ENCODE measurements at places on chromosomes 2 and 18.

DNA sequence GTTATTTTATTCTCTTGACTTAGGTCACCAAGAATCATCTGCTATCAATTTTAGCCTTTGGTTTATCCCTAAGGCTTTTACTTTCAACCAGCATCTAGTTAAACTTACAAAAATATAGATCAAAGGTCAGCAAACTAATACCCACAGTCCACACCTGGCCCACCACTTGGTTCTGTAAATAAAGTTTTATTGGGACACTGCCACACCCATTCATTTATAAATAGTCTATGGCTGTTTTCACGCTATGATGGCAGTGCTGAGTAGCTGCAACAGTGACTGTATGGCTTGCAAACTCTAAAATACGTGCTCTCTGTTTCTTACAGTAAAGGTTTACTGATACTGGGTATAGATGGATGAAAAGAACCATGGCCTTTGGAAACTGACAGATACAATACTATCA, 107.0 kb downstream of the MEP1B start:
- no peak for DNase-seq

- DNase-seq, result no peak
Observed at GRCh38 chr2:107062173-107062572, 176.2 kb upstream of the ST6GAL2 start.

GRCh38 chr18:3248658-3249359, 1.2 kb downstream of the MYL12A start:
- peak; percentile 61 for DNase-seq

DNA sequence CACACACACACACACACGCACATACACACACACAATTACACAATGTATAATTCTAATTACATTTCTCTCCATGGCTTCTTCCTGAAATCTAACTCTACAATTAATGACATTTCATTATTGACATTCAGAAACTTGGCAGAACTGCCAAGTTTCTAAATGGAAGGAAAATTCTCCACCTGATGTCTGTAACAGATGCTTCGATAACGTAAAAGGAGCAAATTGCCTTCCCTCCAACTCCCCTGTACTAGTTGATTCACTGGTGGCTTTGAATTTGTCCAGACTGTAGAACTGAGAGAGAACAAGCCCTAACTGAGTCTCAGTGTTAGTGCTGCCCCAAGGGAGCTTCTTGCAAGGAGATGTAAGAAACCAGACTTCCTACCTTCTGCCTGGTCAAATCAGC, 255.1 kb upstream of the TMEM200C start:
- no peak for DNase-seq

- peak; percentile 31 for DNase-seq
Observed at GRCh38 chr2:105546628-105546974, 147.8 kb upstream of the FHL2 start.
